ENCODE measurements at places on chromosomes 2 and 18. TPM values are rescaled to one million over a fixed set of nuclear protein-coding genes. Genes with fewer than 3 reads are reported as not detected.
A peak's percentile ranks its signal among the peaks of the same experiment; 100 is the strongest.

DNA sequence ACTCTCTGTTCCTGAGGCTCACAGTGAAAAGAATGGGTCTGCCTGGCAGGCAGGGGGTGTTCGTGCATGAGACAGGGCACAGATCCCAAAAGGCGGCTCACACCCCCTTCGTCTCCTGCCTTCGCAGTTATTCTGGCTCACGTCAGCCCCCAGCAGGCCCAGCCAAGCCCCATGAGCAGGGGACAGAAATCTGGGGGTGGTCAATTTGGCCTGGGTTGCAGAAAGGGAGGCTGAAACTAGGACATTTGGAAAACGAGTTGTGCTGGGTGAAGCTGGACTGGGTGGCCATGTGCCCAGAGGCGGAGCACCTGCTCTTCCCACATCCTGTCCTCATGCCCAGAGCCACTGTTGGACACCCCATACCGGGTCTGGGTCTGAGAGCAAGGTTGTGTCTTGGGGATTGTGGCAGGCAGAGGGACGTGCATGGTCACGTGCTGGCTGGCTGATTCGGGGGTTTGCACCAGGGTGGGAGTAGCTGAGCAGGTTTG, 99.0 kb upstream of the MCFD2 start:
- no peak overlapping the region for H3K4me3 ChIP-seq
- no peaks in the 10 kb centered on the region for H3K27me3 ChIP-seq
- no peak for DNase-seq
- H3K27ac ChIP-seq: no peak overlapping the region

GRCh38 chr18:61448316-61448715, 115.1 kb downstream of the CDH20 start:
- no peak overlapping the region for H3K27ac ChIP-seq
- H3K4me1 ChIP-seq: no peaks in the 10 kb centered on the region
- no peaks in the 10 kb centered on the region for H3K36me3 ChIP-seq
- DNase-seq: no peak
- H3K27me3 ChIP-seq: no peaks in the 10 kb centered on the region
- H3K4me3 ChIP-seq: no peak overlapping the region

DNA sequence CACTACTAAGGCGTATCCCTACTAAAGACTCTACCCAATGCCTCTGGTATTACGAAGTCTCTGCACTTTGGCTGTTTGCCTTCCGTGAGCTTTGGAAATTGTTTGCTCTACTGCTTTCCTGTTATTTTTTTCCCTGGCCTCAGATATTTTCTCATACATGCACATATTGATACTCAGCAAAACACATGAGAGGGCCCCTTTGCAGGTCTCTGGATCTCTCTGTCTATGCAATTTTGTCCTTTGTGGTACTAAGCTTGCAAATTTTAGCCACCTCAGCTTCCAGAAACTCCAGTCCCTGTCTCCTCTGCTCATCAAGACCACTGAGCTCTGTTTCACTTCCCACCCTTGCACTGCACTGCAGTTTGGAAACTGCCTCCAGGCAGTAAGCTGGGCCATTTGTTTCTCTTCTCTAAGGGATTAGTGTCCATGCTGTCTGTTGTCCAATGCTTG, 46.6 kb downstream of the TAF1B start:
- H3K27ac ChIP-seq: peak overlapping the region; percentile 92
- H3K4me3 ChIP-seq: peak overlapping the region; percentile 44
- H3K4me1 ChIP-seq: peaks cover 27% of the 10 kb centered on the region
- H3K27me3 ChIP-seq: no peaks in the 10 kb centered on the region

DNA sequence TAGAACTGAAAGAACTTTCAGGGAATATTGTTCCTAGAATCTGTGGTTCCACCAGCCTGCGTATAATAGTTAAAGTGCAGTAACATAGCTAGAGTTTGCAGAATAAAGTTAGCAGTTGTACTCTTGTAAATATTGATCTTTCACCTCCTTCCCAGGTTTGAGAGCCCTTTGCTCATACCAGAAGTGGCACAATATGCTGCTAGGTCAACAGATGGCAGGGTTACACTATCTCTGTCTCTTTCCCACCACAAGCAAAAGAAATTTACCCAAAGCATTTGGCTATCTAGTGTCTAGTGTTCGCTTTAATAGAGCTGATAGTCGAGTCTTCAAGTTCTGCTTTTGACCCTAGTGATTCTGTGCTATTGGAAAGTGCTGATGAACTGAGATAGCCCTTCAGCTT, 119.0 kb upstream of the KLHL14 start:
- peak; percentile 11 for DNase-seq
- no peak overlapping the region for H3K4me3 ChIP-seq
- H3K36me3 ChIP-seq: no peaks in the 10 kb centered on the region
- H3K27ac ChIP-seq: no peak overlapping the region
- H3K27me3 ChIP-seq: no peaks in the 10 kb centered on the region
- peaks cover 29% of the 10 kb centered on the region for H3K4me1 ChIP-seq

- no peak overlapping the region for H3K27ac ChIP-seq
- H3K36me3 ChIP-seq: no peaks in the 10 kb centered on the region
- H3K27me3 ChIP-seq: no peaks in the 10 kb centered on the region
- no peak overlapping the region for H3K4me3 ChIP-seq
These were observed 60.7 kb downstream of the SDC1 start for GRCh38 chr2:20164061-20164733.

GALNT14 gene
- total RNA-seq: not detected
